H4 (cell line): ENCODE measurements at places on chromosomes 7 and 10. TPM values are rescaled to one million over a fixed set of nuclear protein-coding genes. Genes with fewer than 3 reads are reported as not detected.

Gene ZNF282
- total RNA-seq, result 7.4 and 17.7 TPM in 2 replicates

Gene TSPAN33
- total RNA-seq, result 9.4 and 11.2 TPM in 2 replicates

Gene CRPPA
- total RNA-seq, result 0.12 TPM in 1 of 2 replicates, not detected in the other

Gene PRRT4
- total RNA-seq, result 0.21 TPM in 1 of 2 replicates, not detected in the other

Gene CYCS
- 338 and 389 TPM in 2 replicates for total RNA-seq

Gene MYPN
- total RNA-seq, result 3.8 and 5.5 TPM in 2 replicates

Gene PLEKHA8
- total RNA-seq, result 16.7 and 23.3 TPM in 2 replicates

Gene CNTNAP2
- total RNA-seq, result 1.7 and 2.8 TPM in 2 replicates
